ENCODE measurements at places on chromosomes 2 and 18. TPM values are rescaled to one million over a fixed set of nuclear protein-coding genes. Genes with fewer than 3 reads are reported as not detected.

ZNG1B gene
- total RNA-seq, result 23.5 TPM

CNTNAP5 gene
- total RNA-seq, result not detected

UBE2E3 gene
- 32.8 TPM for total RNA-seq

PGAP1 gene
- total RNA-seq, result 5.1 TPM

NPAS2 gene
- total RNA-seq, result 45.8 TPM

RTP5 gene
- total RNA-seq, result 0.17 TPM

LIPG gene
- total RNA-seq, result 1.3 TPM

HOXD1 gene
- 0.34 TPM for total RNA-seq

GDF7 gene
- 2.7 TPM for total RNA-seq

REG3A gene
- not detected for total RNA-seq

PLGLB1 gene
- total RNA-seq, result 2.0 TPM

CDH7 gene
- 0.33 TPM for total RNA-seq

DQX1 gene
- total RNA-seq, result not detected

PDE1A gene
- total RNA-seq, result 13.6 TPM

TMEM182 gene
- total RNA-seq, result 0.17 TPM

ZNF385B gene
- total RNA-seq, result 3.2 TPM

PAX8 gene
- total RNA-seq, result 0.58 TPM

MIB1 gene
- 37.0 TPM for total RNA-seq

SPC25 gene
- not detected for total RNA-seq

MEP1B gene
- not detected for total RNA-seq

EFEMP1 gene
- 57.3 TPM for total RNA-seq

TEX44 gene
- not detected for total RNA-seq

HOXD9 gene
- total RNA-seq, result 0.99 TPM

GPR35 gene
- total RNA-seq, result 1.9 TPM

VIT gene
- 17.0 TPM for total RNA-seq

PCARE gene
- total RNA-seq, result not detected

ANKRD62 gene
- not detected for total RNA-seq

GALNT1 gene
- 33.6 TPM for total RNA-seq

EFHD1 gene
- total RNA-seq, result 13.8 TPM

PSTPIP2 gene
- 5.6 TPM for total RNA-seq

RPIA gene
- 7.5 TPM for total RNA-seq

POTEJ gene
- total RNA-seq, result not detected
